ENCODE measurements at places on chromosomes 11 and 22.

- no peak for DNase-seq
Observed at GRCh38 chr22:27601195-27601594, 200.4 kb downstream of the MN1 start.

DNA sequence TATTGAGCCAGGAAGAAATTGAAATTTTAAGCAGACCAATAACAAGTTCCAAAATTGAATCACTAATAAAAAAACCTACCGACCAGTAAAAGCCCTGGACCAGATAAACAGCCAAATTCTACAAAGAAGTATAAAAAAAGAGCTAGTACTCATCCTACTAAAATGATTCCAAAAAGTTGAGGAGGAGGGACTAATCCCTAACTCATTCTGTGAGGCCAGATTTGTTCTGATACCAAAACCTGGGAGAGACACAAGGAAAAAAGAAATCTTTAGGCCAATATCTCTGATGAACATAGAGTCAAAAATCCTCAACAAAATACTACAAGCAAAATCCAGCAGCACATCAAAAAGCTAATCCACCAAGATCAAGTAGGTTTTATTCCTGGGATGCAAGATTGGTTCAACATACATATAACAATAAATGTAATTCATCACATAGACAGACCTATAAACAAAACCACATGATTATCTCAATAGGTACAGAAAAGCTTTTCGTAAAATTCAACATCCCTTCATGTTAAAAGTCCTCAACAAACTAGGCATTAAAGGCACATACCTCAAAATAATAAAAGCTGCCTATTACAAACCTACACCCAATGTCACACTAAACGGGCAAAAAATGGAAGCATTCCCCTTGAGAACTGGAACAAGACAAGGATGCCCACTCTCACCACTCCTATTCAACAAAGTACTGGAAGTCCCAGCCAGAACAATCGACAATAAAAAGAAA lies 13.1 kb downstream of the OR52A5 start:
- DNase-seq = no peak

DNA sequence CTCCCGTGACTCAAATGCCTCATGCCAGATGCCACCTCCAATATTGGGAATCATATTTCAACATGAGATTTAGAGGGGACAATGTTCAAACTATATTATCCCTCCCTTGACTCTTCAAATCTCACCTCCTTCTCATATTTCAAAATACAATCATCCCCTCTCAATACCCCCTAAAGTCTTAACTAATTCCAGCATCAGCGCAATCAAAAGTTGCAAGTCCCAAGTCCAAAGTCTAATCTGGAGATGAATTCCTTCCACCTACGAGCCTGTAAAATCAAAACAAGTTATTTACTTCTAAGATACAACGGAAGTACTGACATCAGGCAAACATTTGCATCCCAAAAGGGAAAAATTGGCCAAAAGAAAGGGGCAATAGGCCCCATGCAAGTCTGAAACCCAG lies 67.2 kb upstream of the SC5D start:
- no peak for DNase-seq

DNA sequence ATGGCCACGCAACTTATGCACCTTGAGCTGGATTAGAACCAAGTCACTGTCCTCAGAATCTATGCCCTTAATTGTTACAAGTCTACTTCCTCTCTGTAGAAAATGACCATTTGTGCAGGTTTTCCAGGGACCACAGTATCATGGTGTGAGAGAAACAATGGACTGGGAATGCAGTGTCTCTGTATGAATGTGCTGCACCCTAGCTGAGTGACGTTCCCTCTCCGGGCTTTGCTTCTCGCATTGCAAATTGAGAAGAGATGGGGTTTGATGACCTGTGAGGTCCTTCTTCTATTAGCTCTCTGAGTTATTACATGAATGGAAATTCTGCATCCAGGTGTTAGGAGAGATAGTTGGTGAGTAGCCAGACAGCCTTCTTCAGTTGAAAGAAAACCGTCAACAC lies 1052.3 kb downstream of the NTM start:
- DNase-seq = no peak

DNA sequence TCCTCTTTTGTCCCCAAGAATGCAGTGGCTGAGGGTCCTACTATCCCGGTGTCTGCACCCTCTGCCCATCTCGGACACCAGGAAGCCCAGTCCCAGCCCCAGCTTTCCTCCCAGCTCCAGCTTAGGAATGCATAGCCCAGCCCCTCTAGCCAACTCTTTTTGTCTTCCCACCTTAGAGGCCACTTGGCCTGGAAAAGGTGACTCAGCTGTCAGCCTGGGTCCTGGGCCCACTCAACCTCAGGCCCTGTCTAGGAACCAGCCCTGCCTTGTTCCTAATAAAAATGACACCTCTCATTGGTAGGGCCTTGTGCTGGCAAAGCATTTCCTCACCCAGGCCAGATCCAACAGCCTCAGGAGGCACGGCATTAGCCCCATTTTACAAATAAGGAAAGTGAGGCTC lies 28.2 kb downstream of the PDE2A start:
- no peak for DNase-seq
